ENCODE measurements at places on chromosomes 2 and 18.

- DNase-seq, result no peak
Observed at GRCh38 chr2:36671731-36672130, 24.8 kb upstream of the VIT start.

DNA sequence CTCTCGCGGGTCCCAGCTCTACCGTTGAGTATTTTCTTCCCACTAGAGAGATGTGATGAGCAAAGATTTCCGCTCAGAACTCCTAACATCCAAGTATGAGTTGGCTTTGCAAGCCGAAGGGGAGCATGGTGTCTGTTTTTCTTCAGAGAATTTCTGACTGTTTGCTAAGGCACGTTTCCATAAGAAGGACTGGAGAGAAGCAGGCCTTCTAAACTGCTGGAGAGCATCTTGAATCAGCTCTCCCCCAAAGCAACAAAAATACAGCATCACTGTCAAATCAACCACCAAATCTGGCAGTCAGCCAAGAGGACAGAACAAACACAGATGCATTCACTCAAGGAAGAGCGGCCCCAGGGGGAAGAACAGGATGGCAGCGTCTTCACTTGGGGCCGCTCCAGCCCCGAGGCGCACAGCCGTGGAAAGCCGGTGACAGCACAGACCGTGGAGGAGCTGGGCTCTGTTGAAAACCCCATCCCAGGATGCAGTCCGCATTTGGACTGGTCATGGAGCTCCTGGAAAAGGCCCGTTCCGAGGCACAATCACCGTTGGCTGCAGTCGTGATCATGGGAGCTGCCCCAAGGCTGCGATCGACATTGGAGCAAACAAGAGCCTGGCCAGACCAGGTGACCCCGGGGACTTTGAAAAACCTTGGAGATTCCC is 101.4 kb downstream of the NFATC1 start:
- DNase-seq, result no peak

- no peak for DNase-seq
Observed at GRCh38 chr18:45012286-45012685, 331.6 kb downstream of the SETBP1 start.

GRCh38 chr2:38301969-38302702 is 74.9 kb downstream of the ATL2 start:
- DNase-seq, result no peak

- DNase-seq, result no peak
Observed at GRCh38 chr2:201733544-201733943, 35.1 kb upstream of the MPP4 start.

GRCh38 chr2:224751996-224752698 is 36.0 kb upstream of the CCDC195 start:
- no peak for DNase-seq

DNA sequence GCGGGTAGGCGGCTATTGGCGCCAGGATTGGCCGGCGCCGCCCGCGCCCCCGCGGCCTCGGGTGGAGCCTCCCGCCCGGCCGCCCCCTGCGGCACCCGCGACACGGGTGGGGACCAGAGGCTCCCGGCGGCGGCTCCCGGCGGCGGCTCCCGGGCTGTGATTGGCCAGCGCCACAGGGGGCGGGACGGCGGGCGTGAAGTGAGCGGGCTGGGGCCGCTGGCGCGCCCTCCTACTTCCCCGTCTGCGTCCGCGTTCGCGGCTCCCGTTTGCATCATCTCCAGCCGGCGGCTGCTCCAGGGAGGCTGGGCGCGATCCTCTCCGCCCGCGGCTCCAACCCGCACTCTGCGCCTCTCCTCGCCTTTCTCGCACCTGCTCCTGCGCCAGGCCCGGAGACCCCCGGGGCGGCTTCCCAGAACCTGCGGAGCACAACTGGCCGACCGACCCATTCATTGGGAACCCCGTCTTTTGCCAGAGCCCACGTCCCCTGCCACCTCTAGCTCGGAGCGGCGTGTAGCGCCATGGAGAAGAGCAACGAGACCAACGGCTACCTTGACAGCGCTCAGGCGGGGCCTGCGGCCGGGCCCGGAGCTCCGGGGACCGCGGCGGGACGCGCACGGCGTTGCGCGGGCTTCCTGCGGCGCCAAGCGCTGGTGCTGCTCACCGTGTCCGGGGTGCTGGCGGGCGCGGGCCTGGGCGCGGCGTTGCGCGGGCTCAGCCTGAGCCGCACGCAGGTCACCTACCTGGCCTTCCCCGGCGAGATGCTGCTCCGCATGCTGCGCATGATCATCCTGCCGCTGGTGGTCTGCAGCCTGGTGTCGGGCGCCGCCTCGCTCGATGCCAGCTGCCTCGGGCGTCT is at the start of gene SLC1A4:
SLC1A4 (plus strand) TSS at position 274 of the 856 bp plus-strand sequence; CDS start at position 519, 245 bp downstream.
- DNase-seq, result peak; percentile 84

DNA sequence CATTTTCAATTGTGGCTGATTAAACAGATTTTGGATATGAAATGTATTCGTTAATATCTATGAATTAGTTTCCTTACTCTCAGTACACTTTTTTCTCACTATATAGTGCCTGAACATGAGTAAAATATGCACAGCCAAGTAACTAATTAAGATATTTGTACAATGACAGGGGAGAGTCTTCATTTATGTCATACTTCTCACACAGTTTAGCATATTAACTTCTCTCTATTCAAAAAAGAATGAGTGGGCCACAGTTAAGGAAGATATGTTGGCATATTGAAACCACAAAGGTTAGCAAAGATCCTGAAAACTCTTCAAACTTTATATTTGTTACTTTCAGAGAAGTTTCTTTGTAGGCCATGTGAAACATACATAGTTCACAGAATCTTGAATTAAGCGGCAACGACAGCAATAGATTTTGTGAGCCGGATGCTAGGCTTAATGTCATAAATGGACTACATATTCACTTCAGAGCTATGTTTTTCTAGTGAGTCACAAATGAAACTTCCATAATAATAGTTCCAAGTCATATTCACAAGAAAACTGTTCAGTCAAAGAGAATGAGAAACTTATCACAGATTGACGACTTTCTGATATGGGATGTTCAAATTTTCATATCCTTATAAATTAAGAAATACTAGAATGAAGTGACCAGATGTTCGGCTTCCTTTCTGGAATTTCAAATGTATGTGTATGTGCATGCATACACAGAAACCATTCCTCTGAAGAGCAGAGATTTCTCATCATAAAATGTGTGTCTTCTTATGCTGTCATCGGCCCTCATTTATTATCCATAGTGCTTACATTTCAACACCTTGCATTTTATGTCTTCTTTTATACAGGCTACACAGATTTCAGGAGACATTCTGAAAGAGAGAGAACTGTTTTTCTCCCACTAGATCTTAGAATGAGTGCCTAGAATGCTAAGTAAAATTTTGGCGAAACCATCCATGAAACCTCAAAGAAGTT is 584.0 kb downstream of the SATB2 start:
- no peak for DNase-seq

- DNase-seq, result no peak
Observed at GRCh38 chr18:55031576-55031975, 72.3 kb upstream of the CCDC68 start.

- no peak for DNase-seq
Observed at GRCh38 chr18:77870199-77870598, 620.6 kb downstream of the GALR1 start.

DNA sequence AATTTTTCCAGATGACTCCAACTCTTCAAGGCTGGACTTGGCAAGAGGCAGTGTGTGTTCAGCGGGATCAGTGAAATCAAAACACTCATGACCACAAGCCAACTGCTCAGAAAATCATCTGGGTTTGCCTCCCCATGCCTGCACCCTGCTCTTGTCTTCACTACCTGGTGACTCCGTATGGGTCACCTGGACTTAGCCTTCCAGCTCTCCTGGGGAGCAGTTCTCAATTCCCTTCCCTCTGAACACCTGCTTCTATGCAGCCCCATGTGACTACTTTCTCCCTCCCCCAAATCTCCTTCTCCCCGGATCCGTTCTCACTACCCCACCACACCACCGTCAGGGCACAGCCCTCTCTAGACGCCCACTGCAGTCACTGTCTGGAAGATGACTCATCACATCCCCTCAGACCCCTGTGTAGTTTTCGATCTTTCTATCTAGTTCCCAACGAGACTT is 130.2 kb upstream of the ID2 start:
- DNase-seq, result peak; percentile 30

- DNase-seq, result no peak
Observed at GRCh38 chr18:49537232-49537896, 24.5 kb upstream of the LIPG start.

DNA sequence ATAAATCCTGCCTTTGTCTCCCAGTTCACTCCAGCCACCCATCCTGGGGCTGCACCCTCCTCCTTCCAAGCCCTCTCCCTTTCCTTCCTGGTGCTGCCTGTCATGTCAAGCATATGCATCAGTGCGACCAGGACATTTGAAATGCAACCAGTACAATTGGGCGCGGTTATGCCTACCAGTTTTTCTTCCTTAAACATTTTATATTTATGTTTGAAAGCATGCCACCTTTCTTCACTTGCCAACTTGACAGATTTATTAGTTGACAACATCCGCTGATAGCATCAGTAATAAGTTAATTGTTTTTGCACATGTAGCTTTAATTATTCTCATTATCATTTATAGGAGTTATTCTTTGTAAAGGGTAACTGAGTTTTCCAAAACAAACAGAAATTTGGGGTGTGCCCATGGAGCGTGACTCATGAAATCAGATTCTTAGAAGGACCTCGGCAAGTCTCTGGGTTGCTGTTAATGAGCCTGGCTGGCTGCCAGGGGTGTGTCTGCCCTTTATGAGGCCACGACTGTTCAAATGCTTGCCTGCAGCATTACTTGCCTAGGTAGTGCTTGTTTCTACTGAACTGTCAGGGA is 32.8 kb upstream of the IL1B start:
- peak; percentile 58 for DNase-seq

DNA sequence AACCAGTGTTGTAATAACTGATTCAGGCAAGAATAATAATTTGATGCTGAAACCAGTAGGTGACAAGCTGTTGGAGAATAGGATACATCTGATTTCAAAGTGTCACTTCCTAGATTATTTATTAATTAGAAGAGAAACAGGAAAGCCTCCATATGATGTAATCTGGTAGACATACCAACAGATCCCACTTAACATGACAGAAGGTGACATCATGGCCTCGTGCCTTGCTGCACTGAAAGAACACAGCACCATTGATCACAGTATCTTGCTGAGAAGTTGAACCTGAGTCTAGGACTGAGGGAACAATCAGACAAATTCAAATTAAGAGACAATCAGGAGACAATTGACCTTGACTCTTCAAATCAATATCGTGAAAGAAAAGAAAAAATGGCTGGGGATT is 131.6 kb upstream of the DLGAP1 start:
- DNase-seq, result no peak

DNA sequence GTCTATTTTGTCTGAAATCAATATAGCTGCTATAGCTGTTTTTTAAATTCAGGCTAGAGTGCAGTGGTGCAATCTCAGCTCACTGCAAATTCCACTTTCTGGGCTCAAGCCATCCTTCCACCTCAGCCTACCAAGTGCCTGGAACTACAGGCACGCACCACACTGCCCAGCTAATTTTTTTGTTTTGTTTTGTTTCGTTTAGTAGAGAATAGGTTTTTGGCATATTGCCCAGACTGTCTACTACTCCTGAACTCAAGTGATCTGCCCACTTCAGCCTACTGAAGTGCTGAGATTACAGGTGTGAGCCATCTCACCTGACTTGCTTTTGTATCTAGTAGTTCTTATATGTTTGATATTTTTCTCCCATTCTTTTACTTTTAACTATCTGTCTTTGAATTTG is 259.7 kb downstream of the CDH19 start:
- DNase-seq, result no peak

- no peak for DNase-seq
Observed at GRCh38 chr2:196454492-196454891, 185.0 kb upstream of the CCDC150 start.

DNA sequence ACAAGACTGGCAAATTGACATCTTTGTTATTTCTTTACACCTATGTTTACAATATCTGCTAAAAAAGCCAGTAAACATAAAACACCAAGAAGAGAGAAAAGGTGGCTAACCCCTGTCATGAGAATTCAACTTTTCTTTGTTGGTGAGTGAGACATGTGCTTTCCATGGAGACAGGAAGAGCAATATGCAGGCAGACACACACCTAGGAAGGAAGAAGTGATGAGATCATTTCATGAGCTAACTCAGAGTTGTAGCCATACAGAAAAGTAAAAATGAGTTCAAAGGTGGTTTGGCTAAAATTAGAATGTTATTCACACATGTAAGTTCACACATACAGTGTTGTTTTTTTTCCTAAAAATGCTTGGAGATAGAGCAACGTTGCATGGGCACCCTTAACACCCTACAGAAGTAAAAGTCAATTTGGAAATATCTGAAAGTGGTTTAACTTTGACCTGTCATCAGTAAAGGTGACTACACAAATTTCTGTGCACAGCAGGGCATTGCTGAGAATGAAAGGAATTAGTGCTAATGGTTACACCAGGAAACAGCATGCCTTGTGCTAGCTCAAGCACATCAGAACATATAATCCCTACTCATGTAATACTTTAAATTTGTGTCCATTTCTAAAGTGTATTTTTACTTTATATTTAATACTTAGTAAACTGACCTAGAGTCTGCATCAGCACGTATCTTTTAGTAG is 557.6 kb downstream of the CBLN2 start:
- DNase-seq, result no peak

Data from CD4-positive, alpha-beta T cell treated with Interferon alpha-2 for 1 hour (primary cell).